ENCODE measurements at places on chromosomes 2 and 18. TPM values are rescaled to one million over a fixed set of nuclear protein-coding genes. Genes with fewer than 3 reads are reported as not detected.

DNA sequence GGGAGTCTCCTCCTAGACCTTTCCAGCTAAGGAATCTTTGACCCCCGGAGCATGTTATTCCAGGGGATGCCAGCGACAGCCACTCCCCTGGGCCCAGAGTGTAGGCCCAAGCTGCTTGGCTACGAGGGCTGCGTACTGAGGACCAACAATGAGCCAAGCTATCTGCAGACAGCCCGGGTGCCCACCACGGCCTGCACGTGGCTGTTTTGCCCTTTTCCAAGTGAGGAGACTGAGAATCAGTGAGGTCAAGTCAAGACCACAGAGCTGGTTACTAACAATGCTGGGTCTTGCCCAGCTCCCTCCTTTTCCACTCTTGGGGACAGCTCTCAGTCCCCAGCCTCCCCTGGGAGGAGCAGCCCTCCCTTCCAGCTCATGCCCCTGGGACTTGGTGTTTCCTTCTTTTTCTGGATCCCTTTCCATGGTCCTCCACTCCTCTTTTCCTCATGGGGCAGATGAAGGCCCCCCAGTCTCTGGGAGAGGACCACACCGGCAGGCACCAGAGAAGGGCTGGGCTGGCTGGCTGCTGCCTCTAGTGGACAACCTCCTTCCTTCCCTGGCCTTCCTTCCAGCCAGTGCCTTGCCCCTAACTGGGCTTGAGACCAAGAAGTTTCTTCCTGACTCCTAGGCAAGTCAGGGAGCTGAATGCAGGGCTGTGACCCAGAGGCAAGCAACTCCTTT lies 550 bp upstream of the MALL start:
- peak; percentile 62 for DNase-seq

- no peak for DNase-seq
Measured at GRCh38 chr2:129092956-129093355, 774.3 kb upstream of the HS6ST1 start.

DNA sequence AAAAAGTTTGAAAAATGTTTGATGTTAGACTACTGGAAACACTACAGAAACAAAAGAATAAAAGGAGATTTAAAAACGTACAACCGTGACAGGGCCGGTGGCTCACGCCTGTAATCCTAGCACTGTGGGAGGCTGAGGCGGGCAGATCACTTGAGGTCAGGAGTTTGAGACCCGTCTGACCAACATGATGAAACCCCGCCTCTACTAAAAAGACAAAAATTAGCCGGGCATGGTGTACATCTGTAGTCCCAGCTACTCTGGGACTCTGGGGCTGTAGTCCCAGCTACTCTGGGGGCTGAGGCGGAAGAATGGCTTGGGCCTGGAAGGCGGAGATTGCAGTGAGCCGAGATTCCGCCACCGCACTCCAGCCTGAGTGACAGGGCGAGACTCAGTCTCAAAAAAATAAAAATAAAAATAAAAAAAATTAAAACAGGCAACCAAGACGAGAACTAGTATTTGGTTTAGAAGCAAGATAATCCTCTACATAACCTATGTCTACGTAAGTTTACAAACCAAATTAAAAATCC lies 5.8 kb downstream of the SP3 start:
- DNase-seq: no peak

- DNase-seq: no peak
Measured at GRCh38 chr2:105972246-105972645, 221.9 kb downstream of the UXS1 start.

- DNase-seq: no peak
Measured at GRCh38 chr2:133848111-133848649, 279.9 kb upstream of the NCKAP5 start.

DNA sequence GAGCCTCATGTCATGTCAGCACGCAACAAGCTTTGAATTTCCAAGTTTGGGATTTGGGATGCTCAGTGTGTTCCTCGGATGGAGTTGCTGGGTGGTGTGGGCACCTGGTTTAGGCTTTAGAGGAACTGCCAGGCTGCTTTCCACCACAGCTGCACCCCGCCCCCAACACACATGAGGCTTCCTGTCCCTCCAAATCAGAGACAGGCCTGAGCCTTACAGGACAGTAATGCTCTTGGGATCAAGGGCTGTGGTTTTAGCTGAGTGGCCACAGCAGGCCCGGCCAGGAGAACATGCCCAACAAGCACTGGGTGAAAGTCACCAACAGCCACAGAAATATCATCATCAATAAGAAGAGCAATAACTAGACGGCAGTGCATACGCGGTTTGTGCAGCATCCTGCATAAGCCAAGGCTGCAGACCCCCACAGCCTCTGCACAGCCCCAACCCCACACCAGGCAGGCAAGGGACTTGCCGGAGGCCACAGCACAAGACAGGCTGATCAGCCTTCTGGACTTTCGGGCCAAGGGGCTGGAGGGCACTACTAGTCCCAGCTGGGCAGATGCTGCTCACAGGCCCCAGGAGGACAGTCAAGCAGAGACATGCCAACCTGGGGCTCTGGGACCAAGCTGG lies 29.7 kb upstream of the GPC1 start:
- no peak for DNase-seq

DNA sequence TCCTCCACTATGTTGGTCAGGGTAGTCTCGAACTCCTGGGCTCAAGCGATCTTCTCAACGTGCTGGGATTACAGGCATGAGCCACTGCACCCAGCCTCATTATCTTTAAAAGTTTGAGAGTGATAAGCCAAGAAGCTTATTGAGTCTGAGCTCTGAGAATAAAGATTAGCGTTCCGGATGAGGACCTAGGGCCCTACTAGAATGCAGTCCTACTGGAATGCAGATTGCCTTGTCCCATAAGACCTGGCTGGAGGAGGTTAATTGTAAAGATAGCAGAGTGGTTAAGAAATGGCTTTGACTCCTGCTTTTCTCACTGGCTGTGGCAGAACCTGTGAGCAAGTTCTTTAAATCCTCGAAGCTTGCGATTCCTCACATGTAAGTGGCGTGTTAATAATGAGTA lies 4.0 kb downstream of the VWA3B start:
- DNase-seq: no peak

- peak; percentile 52 for DNase-seq
Measured at GRCh38 chr2:30775833-30776232, 31.4 kb downstream of the CAPN13 start.

DNA sequence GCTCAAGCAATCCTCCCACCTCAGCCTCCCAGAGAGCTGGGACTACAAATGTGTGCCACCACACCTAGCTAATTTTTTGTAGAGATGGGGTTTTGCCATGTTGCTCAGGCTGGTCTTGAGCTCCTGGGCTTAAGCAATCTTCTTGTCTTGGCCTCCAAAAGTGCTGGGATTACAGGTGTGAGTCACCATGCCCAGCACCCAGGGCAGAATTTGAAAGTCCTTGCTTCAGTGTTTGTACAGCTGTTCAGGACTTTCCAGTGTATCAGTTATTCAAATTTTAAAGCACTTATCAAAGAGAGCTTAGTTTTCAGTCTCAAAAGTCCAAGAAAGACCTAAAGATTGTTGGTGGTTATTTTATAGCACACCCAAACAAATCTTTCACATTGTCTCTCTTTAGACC lies 43.6 kb upstream of the VPS54 start:
- no peak for DNase-seq

PELI1 gene
- polyA plus RNA-seq: 5.6 TPM

NPHP1 gene
- 6.9 TPM for polyA plus RNA-seq

Data from SK-N-SH (cell line).